RPMI7951 (cell line): ENCODE measurements at places on chromosomes 1 and 21. TPM values are rescaled to one million over a fixed set of nuclear protein-coding genes. Genes with fewer than 3 reads are reported as not detected.

IVL gene
- total RNA-seq = not detected in 2 replicates

PTPN14 gene
- total RNA-seq = 29.0 and 31.8 TPM in 2 replicates

KMO gene
- 0.60 and 1.3 TPM in 2 replicates for total RNA-seq

NME7 gene
- total RNA-seq = 23.2 and 31.1 TPM in 2 replicates

TPR gene
- total RNA-seq = 46.7 and 64.3 TPM in 2 replicates

ANGPTL7 gene
- total RNA-seq = not detected in 2 replicates

FPGT gene
- total RNA-seq = 17.8 and 20.4 TPM in 2 replicates

IL6R gene
- 0.24 and 0.29 TPM in 2 replicates for total RNA-seq

TRIM67 gene
- total RNA-seq = not detected in 2 replicates

VPS45 gene
- total RNA-seq = 43.6 and 56.7 TPM in 2 replicates
